ENCODE measurements at places on chromosomes 3 and 15.

DNA sequence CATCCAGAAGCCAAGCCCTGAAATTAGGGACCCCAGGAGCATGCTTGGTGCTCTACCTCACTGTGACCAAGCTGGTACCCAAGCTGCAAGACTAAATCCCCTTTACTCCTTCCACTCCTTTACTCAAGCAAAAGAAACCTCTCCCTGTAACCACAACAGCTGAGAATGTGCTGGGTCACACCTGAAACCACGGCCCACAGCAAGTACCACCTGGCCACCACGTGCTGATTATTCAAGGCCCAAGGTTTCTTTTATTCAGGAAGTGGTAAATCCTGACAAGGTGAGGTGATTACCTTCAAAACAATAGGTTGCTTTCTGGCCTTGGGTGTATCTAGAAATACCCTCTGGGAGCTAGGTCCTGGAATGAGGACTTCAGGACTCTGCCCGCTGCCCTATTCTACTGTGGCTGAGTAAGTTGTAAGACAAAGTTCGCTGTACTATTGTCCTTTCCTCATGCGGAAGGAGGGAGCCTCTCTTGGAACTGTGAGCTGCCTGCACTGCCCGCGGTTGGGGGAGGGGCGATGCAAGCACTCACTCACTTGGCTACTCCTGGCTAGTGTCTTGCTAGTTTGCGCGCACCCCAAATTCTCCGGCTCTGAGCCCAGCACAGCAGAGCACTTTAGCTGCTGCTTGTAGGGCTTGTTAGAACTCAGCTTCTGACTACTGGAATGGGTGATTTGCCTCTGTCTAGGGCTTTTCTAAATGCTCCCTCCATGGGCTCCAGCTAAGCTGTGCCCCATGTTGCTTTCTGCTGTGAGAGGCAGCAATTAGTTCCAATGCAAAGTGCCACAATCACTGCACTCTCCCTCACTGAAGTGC lies 487.1 kb upstream of the CNTN3 start:
- DNase-seq: no peak

GRCh38 chr3:100060685-100061484 lies 53.4 kb downstream of the FILIP1L start:
- no peak for DNase-seq

DNA sequence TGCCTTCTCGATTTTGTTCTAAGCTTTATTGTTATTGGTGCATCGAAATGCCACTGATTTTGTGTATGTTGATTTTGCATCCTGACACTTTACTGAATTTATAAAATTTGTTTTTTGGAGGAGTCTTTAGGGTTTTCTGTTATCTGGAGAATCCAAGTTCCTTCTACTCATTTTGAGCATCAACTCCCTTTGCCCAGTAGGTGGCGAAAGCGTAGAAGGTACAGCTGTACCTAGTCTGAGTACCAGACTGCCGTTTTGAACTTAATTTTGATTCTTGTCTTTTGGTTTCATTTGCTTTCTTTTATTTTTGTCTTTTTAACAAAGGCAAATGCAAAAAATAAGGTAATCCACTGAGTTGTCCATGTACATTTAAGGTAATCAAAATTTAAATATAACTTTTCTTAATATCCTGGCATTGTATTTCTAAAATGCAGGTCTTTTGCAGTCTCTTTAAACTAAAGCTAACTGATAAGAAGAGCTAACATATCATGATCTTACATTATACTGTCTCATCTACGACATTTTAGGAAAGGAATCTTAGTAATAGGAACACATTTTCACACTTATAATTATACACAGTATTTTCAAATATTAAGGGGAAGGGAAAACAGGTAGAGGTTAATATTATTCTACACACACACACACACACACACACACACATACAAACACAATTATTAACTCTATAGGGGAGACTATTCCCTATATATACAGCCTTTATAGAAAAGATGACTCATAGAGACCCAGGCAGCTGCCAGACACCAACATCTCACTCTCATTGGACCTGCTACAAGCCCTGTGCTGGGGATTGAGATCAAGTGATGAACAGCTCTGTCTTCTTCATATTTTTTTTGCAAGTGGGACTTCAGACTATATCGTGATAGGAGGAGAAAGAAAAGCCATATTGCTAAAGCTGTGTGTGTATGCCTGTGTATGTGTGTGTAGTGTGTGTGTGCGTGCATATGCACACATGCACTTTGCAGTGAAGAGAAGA lies 71.8 kb downstream of the SYNPR start:
- DNase-seq: peak; percentile 27

GRCh38 chr3:117626577-117626976 lies 917.0 kb downstream of the TUSC7 start:
- DNase-seq: no peak

GRCh38 chr3:162082516-162082915 lies 585.9 kb downstream of the OTOL1 start:
- no peak for DNase-seq

- DNase-seq: no peak
Observed at GRCh38 chr3:12522721-12523120, 22.6 kb downstream of the MKRN2OS start.

GRCh38 chr15:66008940-66009562 lies 139.8 kb downstream of the RAB11A start:
- no peak for DNase-seq

DNA sequence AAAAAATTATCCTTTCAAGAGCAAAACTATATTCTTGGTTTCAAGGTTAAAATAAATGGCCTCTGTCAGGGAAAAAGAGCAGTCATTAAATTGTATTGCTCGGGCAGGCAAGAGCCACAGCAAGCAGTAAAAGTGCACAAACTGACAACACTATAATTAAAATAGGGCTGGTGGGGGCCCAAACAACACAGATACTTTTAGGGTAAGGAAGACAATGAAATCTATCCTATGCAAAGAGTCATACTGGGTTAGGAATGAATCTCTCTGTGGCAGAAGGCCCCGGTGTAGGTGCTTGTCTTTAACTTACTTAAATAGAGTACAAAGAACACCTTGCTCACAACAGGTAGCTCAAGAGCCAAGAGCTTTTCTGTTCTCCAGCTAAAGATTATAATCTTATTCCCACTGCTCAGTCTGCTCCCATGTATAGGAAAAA lies 94.7 kb downstream of the DLG1 start:
- no peak for DNase-seq

GRCh38 chr15:71683411-71684274 lies 126.7 kb upstream of the NR2E3 start:
- no peak for DNase-seq

DNA sequence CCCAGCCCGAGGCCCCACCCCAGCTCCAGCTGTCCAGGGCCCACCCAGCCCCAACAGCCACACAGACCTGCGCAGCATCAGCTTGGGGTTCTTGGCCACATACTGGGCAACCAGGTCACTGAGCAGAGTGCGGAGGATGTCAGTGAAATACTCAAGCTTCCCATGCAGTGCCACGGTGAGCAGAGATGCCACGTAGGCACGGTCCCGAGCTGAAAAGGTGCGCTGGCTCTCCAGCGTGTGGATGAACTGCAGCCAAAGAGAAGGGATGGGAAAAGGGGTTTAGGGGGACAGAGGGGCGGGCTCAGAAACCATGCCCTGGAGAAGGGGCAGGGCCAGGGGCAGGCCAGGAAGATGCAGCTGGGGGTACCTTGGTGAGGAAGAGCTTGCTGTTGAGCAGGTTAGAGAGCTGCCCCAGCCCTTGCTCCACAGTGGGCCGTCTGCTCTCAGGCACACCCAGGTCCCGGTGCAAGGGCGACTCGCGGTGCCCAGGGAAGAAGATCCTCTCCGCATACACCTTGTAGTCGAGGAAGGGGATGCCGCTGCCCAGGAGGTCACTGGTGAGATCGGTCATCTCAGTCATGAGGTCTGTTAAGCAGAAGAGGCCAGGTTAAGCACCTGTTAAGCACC lies 17.4 kb downstream of the PLXNB1 start:
- no peak for DNase-seq

DNA sequence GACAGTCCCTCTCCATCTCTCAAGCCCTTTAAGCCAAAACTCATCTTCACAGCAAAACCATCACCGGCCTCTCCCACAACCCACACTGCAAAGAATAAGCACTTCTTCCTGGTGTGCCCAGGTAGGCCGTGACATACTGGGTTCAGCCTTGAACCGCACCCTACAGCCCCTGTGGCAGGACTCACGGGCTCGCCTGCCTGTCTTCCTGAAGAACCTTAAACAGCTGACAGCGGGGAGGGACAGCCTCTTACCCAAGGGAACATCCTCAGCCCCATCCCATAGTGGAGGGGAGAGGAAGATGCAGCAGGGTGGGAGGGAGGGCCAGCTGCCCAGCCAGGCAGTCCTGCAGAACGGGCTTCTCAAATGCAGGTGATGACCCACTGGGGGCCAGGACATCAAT lies 40.2 kb downstream of the TBC1D2B start:
- no peak for DNase-seq
